ENCODE measurements at places on chromosomes 12 and 14. TPM values are rescaled to one million over a fixed set of nuclear protein-coding genes. Genes with fewer than 3 reads are reported as not detected.
A peak's percentile ranks its signal among the peaks of the same experiment; 100 is the strongest.

The SLC38A4 gene
- 15.4 TPM for total RNA-seq

The PLEKHH1 gene
- total RNA-seq = 33.3 TPM

The CCDC198 gene
- not detected for total RNA-seq

The GPRC5D gene
- not detected for total RNA-seq

The TDRD9 gene
- total RNA-seq = not detected

The WIF1 gene
- 7.8 TPM for total RNA-seq

The CELA1 gene
- not detected for total RNA-seq

The ZFYVE26 gene
- 26.5 TPM for total RNA-seq

The PROX2 gene
- total RNA-seq = not detected

The PPFIBP1 gene
- total RNA-seq = 31.3 TPM

The LRFN5 gene
- total RNA-seq = 5.4 TPM

The CPNE6 gene
- total RNA-seq = not detected

The SLC7A7 gene
- total RNA-seq = 6.3 TPM

The GALNT16 gene
- 6.3 TPM for total RNA-seq

The VRTN gene
- 148 TPM for total RNA-seq

The DPY19L2 gene
- 2.2 TPM for total RNA-seq

DNA sequence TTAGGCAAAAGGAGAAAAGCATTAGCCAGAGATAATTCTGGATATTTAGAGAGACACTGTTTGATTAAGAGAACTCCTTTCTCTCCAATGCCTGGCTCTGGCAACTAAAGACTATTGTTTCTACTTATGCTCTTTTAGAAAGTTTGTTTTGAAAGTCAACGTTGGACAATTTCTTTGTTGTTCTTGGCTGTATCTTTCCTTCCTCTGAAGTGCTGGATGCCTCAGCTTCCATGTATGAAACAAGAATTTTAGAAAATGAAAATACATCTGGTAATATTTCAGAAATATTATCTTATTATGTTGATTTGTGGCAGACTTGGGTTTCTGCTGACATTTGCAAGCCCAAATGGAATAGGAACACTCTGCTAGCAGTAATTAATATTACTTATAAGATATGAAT lies 382.6 kb downstream of the SNAPC1 start:
- no peak for DNase-seq

- no peak for DNase-seq
Observed at GRCh38 chr14:34620839-34621238, 9.1 kb downstream of the SNX6 start.

- DNase-seq = no peak
Observed at GRCh38 chr12:120936197-120936596, 32.0 kb upstream of the SPPL3 start.

GRCh38 chr14:45253754-45254310 lies 830 bp upstream of the MIS18BP1 start:
- no peak for DNase-seq

DNA sequence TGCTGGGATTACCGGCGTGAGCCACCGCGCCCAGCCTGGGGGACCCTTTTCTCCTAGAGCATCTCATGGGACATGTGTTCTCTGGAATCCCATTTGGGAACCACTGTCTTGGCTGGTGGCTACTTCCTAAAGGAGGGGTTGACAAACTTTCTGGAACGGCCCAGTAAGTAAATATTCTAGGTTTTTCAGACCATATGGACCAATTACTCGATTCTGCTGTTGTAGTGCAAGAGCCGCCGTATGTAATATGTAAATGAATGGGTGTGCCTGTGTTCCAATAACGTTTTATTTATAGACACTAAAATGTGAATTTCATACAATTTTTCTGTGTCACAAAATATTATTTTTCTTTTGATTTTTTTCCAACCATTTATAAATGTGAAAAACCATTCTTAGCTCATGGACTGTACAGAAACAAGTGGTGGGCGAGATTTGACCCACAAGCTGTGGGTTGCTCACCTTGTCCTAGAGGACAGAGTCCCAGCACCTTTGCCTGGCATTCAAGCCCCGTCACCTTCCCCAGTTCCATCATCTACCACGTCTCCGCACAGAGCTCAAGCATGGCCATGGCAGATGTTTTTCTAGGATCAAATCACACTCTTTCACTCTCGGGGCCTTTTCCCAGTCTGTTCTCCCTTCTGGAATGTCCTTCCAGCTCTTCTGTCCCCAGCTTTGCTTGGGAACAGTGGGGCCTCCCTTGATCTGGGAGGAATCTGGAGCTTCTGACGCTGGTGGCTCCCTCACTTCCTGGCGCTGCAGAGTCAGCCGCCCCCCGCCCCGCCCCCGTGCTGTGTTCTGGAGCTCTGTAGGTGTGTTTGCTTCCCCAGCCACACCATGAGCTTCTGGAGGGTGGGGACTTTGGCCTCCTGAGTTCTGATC lies 17.9 kb upstream of the RCOR1 start:
- no peak for DNase-seq

- DNase-seq = no peak
Observed at GRCh38 chr12:8661016-8661415, 1.6 kb downstream of the MFAP5 start.

- DNase-seq = no peak
Observed at GRCh38 chr12:90292183-90292582, 583.5 kb upstream of the ATP2B1 start.

DNA sequence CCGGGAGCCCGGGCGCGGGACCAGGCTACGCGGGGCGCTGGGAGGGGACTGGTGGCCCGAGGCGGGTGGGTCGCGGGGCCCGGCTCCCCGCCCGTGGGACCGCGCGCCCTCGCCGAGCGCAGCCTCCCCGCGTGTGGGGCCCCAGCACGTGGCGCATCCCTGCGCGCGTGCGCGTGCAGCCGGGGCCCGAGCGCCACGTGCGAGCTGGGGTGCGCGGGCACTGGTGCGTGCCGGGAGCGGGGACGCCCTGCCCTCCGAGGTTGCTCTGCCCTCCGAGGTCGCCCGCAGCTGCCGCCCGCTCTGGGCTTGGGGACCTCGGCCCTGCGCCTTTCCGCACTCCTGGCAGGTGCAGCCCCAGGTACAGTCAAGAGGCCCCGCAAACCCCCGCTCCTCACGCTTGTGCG lies 365 bp upstream of the CCDC88C start:
- peak; percentile 82 for DNase-seq

- no peak for DNase-seq
Observed at GRCh38 chr12:44502681-44503080, 373.4 kb downstream of the NELL2 start.

GRCh38 chr14:32865827-32866376 lies 72.8 kb upstream of the NPAS3 start:
- DNase-seq = no peak

DNA sequence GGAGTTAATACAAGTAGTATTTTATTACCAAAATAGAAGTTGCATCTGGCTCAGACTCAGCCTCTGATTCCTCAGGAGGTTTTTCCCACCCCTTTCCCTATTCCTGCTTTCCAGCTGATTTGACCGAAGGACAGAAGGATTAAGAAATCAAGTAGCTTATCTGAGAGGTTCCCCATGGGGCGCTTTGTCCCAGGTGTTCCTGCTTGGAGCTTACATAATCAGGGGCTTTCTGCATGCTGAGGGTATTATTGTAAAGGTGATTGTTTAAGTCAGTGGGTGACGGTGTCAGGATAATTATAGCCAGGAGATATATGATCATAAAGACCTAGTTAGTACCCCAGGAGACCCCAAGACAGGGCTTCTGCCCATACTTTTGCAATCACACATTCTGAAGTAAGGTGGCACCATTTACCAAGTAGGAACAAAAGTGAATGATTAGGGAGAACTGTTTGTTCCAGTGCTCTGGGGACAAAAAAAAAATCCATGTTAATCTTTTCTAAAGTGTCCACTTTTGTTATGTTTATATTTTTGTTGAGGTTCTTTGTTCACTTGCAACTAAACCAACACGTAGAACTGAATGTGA lies 921.3 kb downstream of the NRXN3 start:
- no peak for DNase-seq

DNA sequence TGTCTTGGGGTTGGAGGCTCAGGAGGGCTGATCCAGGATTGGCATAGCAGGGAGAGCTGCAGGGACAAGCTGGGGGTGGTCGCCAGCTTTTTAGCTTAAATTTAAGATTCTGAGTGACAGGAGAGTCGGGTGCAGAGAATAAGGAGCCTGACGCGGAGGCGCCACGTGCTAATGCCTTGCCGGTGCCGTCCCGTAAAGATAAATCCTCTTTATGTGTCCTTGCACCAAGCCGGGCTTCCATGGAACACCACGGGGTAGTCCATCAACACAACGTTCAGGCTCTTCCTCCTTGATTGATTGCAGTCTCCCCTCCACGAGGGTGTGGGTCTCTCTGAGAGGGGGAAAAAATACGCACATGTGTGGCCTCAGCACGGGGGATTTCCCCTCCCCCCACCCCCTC lies 3.9 kb downstream of the DLK1 start:
- no peak for DNase-seq

DNA sequence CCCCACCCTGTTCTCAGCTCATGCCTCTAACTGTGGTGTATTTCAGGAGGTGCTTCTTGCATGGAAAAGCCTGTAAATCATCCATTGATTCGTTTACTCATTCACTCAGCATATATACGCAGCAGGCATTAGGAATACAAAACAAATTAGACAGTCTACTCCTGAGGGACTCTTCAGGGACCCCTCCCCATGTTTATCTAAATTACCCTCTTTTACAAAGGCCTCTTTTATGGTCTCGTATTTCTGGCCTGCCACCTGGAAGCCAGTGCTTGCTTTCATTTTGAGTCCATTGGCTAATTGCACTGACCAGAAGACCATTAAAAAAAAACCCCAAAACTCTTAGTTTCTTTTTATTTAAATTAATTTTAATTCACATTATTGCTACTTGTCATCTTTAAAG lies 134.4 kb downstream of the DACT1 start:
- DNase-seq = no peak

DNA sequence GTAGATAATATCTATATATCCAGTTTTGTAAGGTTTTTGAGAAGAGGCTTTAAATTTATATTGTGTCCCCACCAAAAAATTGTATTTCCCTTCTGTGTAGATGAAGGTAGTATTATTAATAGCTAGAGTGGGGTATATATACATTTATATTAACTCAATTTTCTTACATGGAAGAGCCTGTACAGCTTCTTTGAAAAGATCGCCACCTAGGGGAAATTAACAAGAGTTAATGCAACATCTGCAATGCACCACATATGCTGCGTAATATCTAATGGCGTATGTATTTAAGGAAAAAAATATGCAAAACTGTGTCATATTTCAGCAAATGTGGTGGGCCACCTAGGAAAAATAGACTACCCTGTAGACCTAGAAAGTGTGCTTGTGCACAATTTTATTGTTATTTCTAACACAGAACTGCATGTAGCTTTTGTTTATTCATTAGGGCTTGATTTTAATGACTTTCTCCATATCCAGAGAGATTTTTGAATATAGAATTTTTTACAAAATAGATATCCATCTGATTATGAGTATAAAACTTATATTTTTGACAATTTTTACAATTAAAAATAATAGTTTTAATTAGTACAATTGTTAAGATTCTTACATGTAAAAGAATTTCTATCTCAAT lies 14.0 kb downstream of the CCER1 start:
- no peak for DNase-seq

DNA sequence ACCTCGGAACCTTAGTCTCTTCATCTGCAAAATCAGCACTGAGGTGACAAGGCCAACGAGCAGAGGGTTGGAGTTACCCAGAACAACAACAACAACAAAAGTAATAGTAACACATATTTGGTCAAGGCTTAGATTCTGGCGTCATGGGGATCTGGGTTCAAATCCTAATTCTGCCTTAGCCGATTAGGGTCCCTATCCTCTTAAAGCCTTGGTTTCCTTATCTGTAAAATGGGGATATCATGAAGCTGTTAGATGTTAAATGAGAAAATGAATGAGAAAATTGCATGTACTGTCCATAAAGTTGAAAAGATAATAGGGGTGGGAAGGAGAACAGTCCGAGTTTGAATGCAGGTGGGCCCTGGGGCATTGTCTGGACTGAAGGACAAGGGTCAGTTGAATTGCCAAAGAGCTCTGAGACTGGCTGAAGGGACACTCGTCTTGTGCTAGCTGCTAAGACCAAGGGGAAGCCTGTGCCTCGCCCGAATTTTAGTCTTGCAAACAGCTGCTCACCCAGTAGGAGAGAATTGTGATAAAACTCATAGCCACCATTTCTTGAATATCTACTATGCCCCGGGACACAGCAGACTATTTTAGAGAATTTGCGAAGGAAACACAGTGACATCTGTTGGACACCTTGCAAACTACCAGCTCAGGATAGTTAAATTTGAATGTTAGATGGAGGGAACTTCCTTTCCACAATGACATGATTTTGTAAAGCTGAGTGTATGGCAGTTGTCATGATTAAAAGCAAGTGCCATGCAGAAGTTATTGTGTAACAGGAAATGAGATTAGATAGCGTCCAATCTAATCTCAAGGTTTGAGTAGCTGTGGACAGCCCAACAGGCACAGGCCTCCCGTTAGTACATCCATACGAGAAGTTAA lies 6.8 kb upstream of the HNF1A start:
- DNase-seq = no peak

DNA sequence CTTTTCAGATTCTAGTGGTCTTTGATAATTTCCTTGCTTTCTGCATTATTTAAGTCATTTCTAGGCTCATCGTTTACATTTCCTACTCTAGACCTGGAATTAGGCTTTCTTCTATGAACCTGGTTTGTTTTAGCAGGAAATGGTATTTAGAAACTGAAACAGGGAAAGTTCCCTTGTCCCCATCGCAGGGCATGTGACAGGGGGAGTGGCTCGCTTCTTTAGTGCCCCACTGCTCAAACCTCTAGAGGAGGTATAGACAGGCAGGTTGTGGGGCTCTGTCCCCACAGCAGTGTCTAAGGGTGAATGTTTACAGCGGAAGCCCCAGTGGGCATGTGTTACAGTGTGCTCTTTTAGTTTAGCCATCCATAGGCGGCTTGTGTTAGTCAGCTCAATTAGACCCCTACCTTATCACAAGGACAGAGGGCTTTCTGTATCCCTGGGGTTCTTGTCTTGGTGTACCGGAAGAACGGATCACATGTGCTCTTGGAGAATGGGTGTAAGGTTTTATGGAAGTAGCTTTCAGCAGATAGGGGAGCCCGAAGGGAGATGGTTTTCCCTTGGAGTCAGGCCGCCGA lies 25.0 kb downstream of the IFT81 start:
- DNase-seq = no peak

GRCh38 chr12:122999986-123000420 lies 19.5 kb downstream of the ARL6IP4 start:
- no peak for DNase-seq

- no peak for DNase-seq
Observed at GRCh38 chr12:10301103-10301502, 6.6 kb upstream of the KLRD1 start.

DNA sequence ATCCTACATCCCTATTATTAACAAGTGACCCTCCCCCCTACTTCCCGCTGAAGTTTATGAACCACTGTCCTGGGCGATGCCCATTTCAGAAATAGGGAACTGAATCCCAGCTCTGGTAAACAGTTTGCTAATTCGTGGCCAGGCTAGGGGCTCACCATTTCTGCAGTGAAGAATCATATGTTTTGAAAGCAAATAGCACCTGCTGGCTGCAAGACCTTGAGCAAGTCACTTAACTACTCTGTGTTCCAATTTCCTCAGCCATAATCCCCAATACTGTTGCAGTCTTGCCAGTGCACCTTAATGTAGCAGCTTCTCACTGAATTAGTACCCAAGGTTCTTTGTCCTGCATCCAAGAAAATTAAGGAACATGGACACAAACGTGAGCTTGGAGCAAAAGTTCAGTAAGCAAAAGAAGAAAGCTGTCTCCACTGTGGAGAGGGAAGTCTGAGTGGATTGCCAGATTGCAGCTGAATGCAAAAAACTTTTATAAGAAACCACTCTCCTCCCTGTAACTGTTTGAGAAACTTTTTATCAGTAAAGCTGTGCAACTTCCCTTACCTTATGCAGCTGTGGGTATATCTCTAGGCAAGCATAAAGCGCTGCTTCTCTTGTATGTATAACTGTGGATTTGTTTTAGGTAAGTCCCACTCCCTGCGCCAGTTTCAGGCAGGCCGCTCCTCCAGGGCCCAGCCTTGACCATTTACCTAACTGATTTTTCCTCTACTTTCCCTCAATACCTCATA lies 824 bp downstream of the OAS1 start:
- no peak for DNase-seq
